ENCODE measurements at places on chromosomes 3 and 15.
A peak's percentile ranks its signal among the peaks of the same experiment; 100 is the strongest.

GRCh38 chr3:12884790-12885582, 43.6 kb upstream of the RPL32 start:
- no peak for DNase-seq

DNA sequence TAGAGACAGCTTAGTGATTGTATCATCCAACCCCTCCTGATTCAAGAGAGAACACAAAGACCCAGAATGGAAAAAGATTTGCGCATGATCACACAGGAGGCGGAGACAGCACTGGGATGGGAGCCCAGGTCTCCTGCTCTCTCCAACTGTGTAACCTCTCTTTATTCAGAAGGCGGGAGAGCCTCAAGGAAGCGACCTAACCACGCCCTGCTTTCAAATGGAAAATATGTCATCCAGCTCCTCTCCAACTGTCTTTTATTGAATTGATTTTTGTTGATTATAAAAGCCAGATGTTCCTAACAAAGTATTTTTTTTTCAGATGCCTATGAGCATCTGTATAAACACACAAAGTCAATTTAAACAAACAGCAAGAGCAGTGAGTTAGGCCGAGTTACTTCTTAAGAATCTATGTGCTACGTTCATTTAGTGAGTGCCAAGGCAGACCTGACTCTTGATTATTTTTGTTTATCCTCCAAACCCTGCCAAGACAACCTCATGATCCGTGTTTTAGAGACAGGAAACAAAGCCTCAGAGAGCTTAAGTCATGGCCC, 74.5 kb downstream of the BFSP2 start:
- DNase-seq = no peak

DNA sequence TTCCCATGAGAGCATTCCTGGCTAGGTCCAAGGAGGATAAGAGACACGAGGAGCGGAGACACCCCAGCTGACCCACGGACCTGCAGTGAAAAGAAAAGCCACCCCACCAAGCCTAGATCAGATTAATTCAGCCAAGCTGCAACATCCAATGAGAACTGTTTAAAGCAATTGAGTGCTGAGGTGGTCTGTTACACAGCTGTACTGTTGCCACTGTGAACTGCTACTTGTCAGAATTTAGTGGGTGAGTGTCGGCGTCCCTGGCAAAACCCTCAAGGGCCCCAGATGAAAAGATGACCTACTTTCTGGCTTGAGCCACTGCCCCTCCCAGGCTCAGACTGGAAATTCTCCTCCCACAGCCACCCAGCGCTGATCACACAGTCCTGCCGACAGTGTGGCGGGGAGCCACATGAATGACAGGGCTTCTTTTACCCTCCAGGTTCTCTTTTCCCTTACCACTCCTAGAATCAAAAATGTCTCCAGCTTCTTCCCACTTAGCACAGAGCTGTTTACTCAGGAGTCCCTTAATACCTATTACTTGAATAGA, 26.4 kb upstream of the KBTBD12 start:
- DNase-seq = no peak

GRCh38 chr15:55703873-55704301, 39.1 kb downstream of the PRTG start:
- no peak for DNase-seq

DNA sequence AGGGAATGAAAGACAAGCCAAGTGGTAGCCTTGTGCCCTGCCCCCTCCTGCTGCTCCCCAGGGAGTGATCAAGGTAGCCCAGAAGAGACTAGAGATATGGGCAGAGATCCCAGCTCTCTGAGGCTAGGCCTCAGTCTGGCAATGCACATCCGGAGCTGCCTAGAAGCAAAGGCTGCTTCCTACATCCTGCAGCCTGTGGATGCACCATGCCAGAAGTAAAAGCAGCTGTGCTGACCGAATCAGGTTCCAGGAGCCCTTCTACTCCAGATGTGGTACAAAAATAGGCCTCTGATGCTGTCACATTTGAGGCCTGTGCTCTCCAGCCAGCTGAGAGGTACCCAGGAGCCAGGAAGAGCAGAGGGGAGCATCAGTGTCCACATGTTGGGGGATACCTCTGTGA, 16.0 kb downstream of the TRAIP start:
- no peak for DNase-seq

DNA sequence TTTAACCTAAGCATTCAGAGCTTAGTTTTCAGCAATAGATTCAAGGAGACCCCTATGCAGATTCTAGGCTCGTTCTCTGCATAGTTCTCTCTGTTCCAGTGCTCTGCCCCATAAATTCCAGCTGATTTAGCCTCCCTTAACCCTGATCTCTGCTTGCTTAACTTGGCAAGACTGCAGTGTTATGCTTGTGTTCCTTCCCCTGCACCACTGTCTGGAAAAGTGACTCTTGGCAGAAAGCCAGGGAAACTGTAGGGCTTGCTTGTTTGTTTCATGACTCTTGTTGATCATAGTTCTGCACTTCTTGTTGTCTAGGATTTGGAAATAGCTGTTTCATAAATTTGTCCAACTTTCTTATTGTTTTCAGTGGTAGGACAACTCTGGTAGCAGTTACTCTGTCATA, 40.1 kb downstream of the ANAPC13 start:
- no peak for DNase-seq

GRCh38 chr15:50879016-50879617, 29.4 kb upstream of the AP4E1 start:
- peak; percentile 5 for DNase-seq

DNA sequence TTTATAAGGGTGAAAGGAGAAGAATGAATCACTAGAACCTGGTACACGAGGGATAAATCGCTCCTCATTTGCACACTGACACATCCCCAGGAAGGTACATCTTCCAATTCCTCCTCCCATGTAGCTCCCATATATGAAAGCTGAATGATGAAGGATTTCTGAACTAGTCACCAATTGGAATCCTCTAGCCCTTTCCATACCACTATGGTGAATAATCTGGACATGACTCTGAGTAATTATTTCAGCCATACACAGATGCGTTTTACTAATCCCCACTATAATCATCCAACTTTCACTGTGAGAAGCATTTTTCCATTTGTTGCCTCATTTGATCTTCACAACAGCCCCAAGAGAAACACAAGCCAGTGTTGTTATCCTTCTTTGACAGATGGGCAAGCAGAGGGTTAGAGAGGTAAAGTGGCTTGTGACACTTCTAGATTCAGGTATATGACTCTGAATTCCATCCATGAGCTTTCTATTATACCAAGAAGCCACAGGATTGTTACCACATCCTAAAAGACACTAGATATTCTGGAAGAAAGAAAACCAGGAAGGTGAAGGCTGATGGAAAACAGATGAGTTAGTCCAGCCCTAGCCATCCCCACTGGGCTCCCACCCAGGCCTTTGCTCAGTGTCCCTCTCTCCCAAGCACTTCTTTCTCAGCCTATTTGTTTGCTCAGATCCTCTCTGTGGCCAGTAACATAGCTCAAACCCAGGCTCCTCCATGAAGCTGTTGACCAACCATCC, 22.2 kb upstream of the BCL6 start:
- no peak for DNase-seq

- DNase-seq = no peak
Measured at GRCh38 chr15:87846746-87847145, 409.8 kb downstream of the NTRK3 start.

DNA sequence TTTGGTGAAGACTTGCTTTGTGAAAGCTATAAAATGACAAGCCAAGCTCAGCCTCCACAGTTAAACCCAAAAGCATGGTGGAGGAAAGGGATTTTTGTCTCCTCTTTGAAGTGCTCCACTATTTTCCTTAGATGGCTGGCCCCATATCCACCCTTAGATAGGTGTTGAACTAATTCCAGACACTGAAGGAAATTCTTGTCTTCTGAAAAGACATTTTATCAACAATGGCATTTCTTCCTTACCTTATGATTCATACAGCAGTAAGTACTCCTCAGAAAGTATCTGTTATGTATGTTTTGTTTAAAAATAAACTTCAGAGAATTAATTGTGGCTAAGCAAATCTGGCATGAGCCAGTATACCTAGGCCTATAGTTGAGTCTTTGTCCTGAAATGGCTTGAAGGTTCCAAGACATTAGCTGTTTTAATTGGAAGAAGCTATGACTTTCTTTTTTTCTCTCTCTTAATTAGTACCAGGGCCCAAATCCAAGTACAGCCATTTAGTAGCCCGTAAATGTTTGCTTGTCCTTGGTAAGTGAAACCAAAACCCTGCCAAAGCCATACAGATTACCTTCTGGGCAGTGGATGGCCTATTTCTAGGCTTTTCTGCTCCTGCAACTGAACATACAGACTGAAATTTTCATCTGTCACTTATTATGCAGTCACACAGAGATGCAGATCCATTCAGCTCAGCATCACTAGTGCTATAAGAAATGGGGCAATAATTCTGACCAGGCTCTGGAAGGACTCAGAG, 5.1 kb upstream of the BFSP2 start:
- no peak for DNase-seq

- DNase-seq = no peak
Measured at GRCh38 chr3:42264399-42265058, 1.5 kb downstream of the CCK start.

DNA sequence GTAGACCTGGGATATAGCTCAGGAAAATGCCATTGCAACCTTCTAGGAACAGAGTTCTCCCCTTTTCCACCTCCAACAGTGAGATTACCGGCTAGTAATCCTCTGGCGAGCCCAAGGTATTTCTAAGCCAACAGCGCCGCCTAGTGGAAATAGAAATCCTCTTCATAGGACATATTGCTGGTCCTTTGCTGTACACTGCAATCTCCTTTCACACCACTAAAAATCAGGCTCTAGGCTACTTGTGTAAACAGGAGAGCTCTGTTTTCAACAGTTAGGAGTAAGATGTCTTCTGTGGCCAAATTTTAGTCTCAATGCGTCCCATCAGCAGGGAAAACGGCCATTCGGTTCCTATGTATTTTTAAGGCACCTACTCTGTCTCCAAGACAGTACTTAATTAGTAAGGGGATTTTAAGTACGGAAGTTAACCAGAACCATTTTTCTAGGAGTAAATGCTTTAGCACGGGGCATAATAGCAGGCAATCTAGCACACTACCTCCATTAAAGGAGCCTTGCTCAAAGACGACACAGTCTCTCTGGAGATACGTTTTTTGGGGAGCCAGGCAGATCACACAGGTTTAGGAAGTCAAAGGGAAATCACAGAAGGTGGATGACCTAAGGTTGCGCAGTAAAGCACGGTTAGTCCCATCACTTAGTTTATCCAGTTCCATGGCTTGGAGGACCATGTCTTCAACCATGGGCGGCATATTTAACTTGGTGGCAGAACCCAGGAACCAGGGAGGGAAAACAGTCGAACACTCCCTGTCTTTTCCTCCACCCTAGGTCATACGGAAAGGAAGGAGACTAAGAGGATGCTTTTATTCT, 43.8 kb downstream of the NCEH1 start:
- DNase-seq = peak; percentile 88

Data from stimulated activated effector memory CD8-positive, alpha-beta T cell treated with anti-CD3 and anti-CD28 coated beads, Interleukin-12 subunit alpha, Interleukin-12 subunit beta, amount 100 ng/mL, for 72 hours (primary cell).